ENCODE measurements at places on chromosomes 2 and 18. TPM values are rescaled to one million over a fixed set of nuclear protein-coding genes. Genes with fewer than 3 reads are reported as not detected.

The CIB4 gene
- total RNA-seq: not detected

DNA sequence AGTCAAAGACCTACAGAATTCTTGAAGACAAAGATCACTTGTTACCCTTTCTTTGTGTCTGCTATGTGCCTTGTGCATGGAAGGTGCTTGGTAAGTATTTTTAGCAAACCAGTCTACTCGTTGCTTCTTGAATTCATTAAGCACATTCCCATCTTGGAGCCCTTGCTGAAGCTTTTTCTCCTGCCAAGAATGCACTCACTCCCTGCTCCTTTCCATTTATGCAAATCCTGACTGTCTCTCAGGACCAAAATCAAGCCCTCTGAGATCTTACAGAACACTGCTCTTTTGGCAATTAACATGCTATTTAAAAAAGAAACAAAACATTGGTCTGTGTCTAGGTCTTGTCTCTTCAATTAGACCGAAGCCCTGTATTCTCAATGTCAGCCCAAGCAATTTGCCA lies 75.8 kb downstream of the CLHC1 start:
- no peaks in the 10 kb centered on the region for H3K36me3 ChIP-seq
- H3K4me1 ChIP-seq: peaks cover 60% of the 10 kb centered on the region
- no peak for DNase-seq
- H3K4me3 ChIP-seq: peak overlapping the region; percentile 47
- no peak overlapping the region for H3K27ac ChIP-seq

DNA sequence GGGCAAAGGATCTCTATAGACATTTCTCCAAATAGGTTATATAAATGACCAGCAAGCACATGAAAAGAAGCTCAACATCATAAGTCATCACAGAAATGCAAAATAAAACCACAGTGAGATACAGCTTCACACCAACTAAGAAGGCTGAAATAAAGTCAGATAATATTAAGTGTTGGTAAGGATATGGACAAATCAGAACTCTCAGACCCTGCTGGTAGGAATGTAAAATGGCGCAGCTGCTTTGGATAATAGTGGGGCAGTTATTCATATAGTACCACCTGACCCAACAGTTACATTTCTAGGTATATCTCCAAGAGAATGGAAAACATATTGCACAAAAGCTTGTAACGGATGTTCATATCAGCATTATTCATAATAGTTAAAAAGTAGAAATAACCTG lies 14.0 kb downstream of the EPB41L5 start:
- no peak overlapping the region for H3K27ac ChIP-seq
- H3K4me3 ChIP-seq: no peak overlapping the region
- no peaks in the 10 kb centered on the region for H3K27me3 ChIP-seq
- H3K4me1 ChIP-seq: no peaks in the 10 kb centered on the region
- DNase-seq: no peak

The MYL1 gene
- total RNA-seq: not detected

GRCh38 chr2:67393237-67393636 lies 3.9 kb upstream of the ETAA1 start:
- DNase-seq: no peak
- H3K36me3 ChIP-seq: no peaks in the 10 kb centered on the region
- no peaks in the 10 kb centered on the region for H3K27me3 ChIP-seq
- no peak overlapping the region for H3K27ac ChIP-seq

GRCh38 chr2:35787302-35788031 lies 568.1 kb upstream of the CRIM1 start:
- DNase-seq: no peak
- no peaks in the 10 kb centered on the region for H3K27me3 ChIP-seq
- H3K4me1 ChIP-seq: no peaks in the 10 kb centered on the region
- no peaks in the 10 kb centered on the region for H3K36me3 ChIP-seq

The DES gene
- total RNA-seq: 1.3 TPM

DNA sequence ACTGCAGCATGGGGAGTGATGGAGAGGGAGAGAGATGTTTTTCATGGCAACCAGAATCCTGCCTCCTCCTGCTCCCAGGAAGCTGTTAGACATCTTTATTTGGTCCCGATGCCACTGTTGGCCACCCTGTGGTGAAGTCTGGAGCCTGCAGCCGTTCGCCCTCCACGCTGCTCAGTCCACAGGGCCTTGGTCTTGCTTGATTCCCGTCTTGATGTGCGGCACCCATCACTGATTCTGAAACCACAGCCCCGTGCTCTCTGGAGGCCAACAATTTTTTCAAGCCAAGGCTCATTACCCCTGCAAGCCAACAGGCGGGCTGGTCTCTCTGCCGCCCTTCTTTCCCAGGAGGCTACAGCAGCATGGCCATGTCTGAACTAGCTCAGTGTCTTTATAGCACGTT lies 24.5 kb downstream of the SIGLEC15 start:
- no peak overlapping the region for H3K4me3 ChIP-seq
- no peak overlapping the region for H3K27ac ChIP-seq
- H3K36me3 ChIP-seq: peaks cover 8% of the 10 kb centered on the region
- DNase-seq: peak; percentile 58
- H3K27me3 ChIP-seq: peaks cover 1% of the 10 kb centered on the region

- no peaks in the 10 kb centered on the region for H3K4me1 ChIP-seq
- H3K4me3 ChIP-seq: no peak overlapping the region
- no peak overlapping the region for H3K27ac ChIP-seq
- DNase-seq: no peak
- peaks cover 3% of the 10 kb centered on the region for H3K27me3 ChIP-seq
Measured at GRCh38 chr18:2998644-2999043, 14.3 kb downstream of the LPIN2 start.

DNA sequence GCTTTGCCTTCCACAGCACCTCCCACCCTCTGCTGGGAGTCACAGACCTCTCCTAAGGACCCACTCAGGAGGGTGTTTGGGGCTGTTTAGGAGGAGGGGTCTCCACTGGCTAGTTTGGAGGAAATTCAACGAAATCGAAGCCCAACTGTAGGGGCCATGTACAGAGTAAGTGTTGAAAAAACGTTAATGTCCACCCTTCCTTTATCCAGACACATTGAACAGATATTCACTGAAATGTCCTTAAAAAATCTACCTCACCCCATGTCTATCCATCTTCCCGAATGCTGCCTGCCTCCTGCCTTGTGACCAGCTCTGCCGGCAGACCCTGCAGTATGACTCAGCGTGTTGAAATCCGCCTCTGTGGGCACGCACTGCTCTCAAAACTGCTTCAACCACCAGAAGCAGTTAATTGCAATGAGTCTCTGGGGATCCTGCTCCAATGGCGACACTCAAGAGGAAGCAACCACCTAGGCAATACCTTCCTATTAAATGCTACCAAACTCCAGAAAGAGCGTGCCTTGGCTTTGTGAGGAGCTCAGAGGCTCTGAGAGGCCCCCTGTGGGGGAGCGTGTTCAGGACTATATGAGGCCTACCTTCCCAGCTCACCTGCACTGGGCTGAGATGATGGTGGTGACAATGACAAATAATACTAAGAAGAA lies 61.4 kb upstream of the RTN4 start:
- peaks cover 7% of the 10 kb centered on the region for H3K27me3 ChIP-seq
- peaks cover 5% of the 10 kb centered on the region for H3K36me3 ChIP-seq
- peaks cover 54% of the 10 kb centered on the region for H3K4me1 ChIP-seq
- H3K27ac ChIP-seq: peak overlapping the region; percentile 99
- DNase-seq: peak; percentile 75

DNA sequence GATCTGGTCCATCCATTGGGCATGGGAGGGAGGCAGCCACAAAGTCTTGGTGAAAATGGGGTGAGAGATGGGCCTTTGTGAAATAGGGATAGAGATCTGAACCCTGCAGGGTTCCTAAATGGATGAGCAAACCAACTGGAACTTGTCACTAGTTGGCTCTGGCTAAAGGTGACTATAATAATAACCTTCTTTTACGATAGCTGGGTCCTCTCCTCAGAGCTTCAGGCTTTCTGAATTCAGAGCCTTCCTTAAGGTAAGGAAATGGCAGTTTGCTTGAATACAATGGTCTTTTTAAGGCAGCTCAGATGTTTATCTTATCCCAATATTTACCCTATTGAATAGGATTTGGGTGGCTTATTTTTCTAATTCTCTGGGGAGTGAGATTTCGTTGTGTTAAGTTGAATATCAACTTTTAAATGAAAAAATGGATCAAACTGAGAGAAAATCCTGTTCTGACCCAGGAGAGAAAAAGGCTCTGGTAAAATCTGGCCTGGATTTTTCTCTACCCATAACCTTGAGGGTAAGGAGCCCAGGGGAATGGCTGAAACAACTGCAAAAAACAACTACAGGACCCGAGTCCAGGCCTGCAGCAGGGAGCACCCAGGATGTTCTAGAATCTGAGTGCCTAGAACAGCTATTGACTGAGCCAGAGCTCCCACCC lies 61.1 kb upstream of the CXCR4 start:
- no peak overlapping the region for H3K4me3 ChIP-seq
- no peak overlapping the region for H3K27ac ChIP-seq
- peaks cover 5% of the 10 kb centered on the region for H3K4me1 ChIP-seq
- no peaks in the 10 kb centered on the region for H3K36me3 ChIP-seq
- DNase-seq: no peak

- DNase-seq: no peak
- H3K36me3 ChIP-seq: no peaks in the 10 kb centered on the region
- H3K27ac ChIP-seq: no peak overlapping the region
- H3K4me3 ChIP-seq: no peak overlapping the region
Measured at GRCh38 chr2:99858951-99859596, 283.3 kb downstream of the AFF3 start.

GRCh38 chr2:149645391-149645790 lies 57.8 kb upstream of the MMADHC start:
- no peak for DNase-seq
- no peak overlapping the region for H3K27ac ChIP-seq
- H3K36me3 ChIP-seq: peaks cover 19% of the 10 kb centered on the region
- H3K4me1 ChIP-seq: no peaks in the 10 kb centered on the region
- H3K27me3 ChIP-seq: peaks cover 1% of the 10 kb centered on the region
- H3K4me3 ChIP-seq: no peak overlapping the region

GRCh38 chr2:232576995-232577394 lies 26.5 kb downstream of the EIF4E2 start:
- no peak for DNase-seq
- H3K36me3 ChIP-seq: no peaks in the 10 kb centered on the region
- no peaks in the 10 kb centered on the region for H3K27me3 ChIP-seq
- H3K27ac ChIP-seq: no peak overlapping the region
- no peaks in the 10 kb centered on the region for H3K4me1 ChIP-seq
- H3K4me3 ChIP-seq: no peak overlapping the region

- peaks cover 2% of the 10 kb centered on the region for H3K4me1 ChIP-seq
- no peak overlapping the region for H3K4me3 ChIP-seq
- H3K36me3 ChIP-seq: no peaks in the 10 kb centered on the region
Measured at GRCh38 chr2:125746321-125747164, 909.4 kb upstream of the GYPC start.

DNA sequence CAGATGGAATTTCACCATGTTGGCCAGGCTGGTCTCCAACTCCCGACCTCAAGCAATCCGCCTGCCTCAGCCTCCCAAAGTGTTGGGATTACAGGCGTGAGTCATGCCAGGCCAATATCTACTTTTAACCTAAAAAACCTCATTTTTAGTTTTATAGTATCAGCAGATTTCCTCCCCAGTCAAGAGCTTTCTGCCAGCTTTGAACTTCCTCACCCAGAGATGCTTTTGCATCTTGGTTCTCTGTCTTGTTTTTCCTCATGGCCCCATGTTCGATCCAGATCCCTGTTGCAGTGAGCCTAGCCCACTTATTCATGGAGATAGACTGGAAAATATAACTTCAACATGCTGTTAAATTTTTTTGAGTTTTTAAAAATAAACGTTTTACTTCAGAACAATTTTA lies 33.1 kb upstream of the CFAP36 start:
- no peak for DNase-seq
- peaks cover 21% of the 10 kb centered on the region for H3K4me1 ChIP-seq
- peaks cover 8% of the 10 kb centered on the region for H3K27me3 ChIP-seq
- H3K36me3 ChIP-seq: peaks cover 4% of the 10 kb centered on the region
- no peak overlapping the region for H3K4me3 ChIP-seq

DNA sequence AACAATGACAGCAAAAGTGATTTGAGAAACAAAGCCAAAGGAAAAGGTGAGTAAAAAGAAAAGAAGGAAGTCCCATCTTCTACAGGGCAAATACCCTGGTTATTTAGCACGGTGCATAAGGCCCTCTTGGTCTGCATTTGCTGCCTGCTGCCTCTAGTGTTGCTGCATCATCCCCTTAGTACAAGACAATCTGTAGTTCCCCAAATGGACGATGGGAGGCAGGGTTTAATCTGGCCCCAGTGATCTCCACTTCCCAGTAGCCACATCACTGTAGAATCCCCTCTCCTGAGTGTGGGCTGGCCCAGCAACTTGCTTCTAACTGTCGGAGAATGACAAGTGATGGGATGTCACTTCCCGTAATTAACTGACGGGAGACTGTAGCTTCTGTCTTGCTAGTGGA lies 85.1 kb downstream of the CTAGE1 start:
- no peak overlapping the region for H3K4me3 ChIP-seq
- no peak overlapping the region for H3K27ac ChIP-seq
- H3K4me1 ChIP-seq: no peaks in the 10 kb centered on the region
